ENCODE measurements at places on chromosomes 6 and 20.

DNA sequence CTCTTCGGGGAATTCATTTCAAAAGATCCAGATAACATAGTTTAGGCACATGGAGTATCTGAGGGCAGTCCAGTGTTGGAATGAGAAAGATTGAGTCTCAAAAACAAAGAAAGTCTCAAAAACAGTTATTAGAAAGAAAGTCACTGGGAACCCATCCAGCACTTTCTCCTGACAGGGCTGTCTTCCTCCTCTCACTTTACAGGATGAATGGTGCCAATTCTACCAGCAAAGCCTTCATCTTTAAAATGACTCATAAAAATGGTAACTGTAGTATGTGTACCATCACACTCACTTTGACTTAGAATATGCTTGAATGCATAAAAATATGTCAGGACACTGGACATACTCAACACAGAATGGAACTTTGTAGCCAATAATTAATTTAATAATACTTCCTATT is 71.3 kb downstream of the SLC22A3 start:
- no peak for DNase-seq

DNA sequence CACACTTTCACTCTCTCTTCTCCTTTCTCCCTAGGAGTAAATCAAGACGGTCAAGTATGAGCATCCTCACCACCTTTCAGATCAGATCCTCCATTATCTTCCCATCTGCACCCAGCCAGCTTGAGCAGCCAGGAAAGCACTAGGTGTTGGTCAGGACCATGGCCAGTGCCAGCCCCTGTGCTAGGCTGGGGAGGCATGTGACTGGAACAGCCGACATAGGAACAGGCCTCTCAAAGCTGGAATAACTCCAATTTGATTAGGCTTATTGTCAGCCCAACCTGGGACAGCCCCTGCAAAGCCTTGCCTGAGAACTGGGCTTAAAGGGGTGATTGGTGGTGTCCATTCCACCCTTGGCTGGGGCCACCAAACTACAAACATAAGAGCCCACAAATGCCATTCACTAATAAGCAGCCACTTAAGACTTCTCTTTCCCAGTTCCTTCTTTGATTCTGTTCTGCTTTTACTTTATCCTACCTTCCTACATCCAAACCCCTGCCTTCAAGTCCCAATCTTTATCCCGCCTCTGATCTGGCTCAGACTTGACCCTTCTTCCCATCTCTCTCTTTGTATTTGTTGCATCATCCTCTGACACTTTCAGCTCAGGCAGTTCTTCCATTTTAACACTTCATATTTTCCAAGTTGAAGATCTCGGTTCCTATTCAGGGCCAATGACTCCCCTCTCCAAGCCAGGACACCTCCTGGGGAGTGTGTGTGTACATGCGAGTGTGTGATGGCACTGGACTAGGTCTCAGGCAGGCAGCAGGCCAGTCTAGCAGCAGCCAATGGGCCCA is 4.5 kb upstream of the TREM2 start:
- DNase-seq, result no peak

GRCh38 chr6:111423960-111424846 is 58.8 kb downstream of the REV3L start:
- no peak for DNase-seq

GRCh38 chr6:129186988-129187387 is 304.1 kb downstream of the LAMA2 start:
- DNase-seq, result peak; percentile 87

DNA sequence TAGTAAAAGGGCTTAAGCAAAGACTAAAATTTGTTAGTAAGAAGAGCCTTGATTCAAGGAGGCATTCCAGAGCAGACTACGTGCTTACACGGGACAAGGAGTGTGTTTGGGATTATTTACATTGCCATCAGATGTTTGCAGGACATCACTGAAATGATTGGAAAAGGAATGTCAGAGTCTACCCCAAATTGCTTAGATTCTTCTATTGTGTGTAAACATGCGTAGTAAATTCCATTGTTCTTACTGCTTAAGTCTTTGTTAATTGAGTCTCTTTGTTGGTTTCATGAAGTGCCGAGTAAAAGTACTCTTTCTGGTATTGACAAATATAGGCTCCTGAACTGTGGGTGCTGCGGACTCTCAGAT is 60.5 kb downstream of the CD83 start:
- DNase-seq, result no peak

GRCh38 chr6:18306977-18307376 is 42.6 kb upstream of the DEK start:
- peak; percentile 51 for DNase-seq

- no peak for DNase-seq
These were observed 7.3 kb downstream of the NPBWR2 start for GRCh38 chr20:64099880-64100565.

GRCh38 chr6:141610741-141611140 is 522.0 kb upstream of the GJE1 start:
- no peak for DNase-seq

DNA sequence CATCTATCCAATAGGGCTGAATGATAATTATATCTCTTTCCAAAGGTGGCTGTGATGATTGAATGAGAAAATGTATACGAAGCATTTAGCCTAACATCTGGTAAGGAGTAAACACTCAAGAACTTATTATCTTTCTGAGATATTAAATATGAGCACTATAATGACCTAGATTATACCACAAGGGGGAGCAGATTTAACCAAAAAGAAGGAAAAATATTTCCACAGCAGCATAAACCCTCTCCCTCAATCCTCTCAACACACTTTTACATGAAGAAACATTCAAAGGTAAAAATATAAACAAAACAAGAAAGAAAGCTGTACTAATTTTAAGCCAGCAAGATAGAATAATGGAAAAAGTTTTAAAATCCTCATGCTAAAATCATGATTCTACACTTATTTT is 68.4 kb downstream of the SHPRH start:
- DNase-seq, result no peak

- DNase-seq, result no peak
These were observed 348.9 kb upstream of the ZFP64 start for GRCh38 chr20:52540509-52540908.

- no peak for DNase-seq
These were observed 98.9 kb downstream of the TBC1D32 start for GRCh38 chr6:121235386-121235785.

- no peak for DNase-seq
These were observed 198.9 kb downstream of the BCAS1 start for GRCh38 chr20:53871541-53871940.

- no peak for DNase-seq
These were observed 68.8 kb downstream of the AGPAT4 start for GRCh38 chr6:161204866-161205557.

Measured in HS-5 (cell line).